Stimulated activated CD4-positive, alpha-beta T cell treated with anti-CD3 and anti-CD28 coated beads, Interleukin-1b, Interleukin-23, amount 100 ng/mL, for 48 hours (primary cell): ENCODE measurements at places on chromosomes 6 and 20.

- DNase-seq = peak; percentile 18
Measured at GRCh38 chr20:31666258-31667042, 28.7 kb downstream of the COX4I2 start.

DNA sequence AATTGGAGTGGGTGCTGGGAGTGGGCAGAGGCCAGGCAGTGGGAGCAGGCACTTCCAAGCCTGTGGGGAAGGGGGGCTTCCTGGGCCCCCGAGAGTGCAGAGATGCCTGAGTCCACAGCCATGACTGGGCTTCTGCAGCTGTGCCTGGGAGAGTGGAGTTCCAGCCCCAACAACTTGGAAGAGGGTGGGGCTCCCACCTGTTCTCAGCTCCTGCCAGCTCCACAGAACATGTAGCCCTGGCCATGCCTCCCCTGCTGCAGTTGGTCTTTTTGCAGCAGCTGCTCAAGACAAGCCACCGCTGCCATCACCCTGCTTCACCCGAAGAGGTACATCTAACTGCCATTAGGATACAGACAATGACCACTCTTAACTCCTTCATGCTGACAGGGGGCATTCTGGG lies 1092.3 kb downstream of the KHDRBS2 start:
- DNase-seq = no peak

DNA sequence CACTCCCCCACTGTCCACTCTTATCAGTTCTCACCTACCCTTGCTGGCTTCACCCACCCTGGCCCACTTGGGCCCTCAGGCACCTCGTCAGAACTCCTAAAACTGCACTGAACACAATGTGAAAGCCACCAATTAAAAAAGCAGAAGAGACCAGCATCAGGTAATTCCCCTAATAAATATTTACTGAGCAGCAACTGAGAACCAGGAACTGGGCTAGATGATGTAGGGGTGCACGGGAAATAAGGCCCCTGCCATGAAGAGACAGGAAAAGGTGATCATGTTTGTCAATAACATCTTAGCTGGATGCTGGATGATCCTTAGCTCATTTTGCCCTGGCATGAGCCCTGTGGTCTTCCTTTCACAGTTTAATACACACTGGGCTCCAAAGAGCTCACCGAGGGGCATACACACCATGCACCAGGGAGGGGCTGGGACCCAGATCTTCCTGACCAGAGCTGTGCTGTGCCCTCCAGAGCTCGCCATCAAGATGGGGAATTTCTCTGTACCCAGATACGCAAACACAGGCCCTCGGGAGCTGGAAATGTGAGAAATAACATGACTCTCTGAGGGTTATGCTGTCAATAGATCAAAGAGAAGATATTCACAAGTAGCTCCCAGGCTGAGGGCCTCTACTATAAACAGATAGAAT lies 113.6 kb upstream of the SLC22A16 start:
- no peak for DNase-seq

DNA sequence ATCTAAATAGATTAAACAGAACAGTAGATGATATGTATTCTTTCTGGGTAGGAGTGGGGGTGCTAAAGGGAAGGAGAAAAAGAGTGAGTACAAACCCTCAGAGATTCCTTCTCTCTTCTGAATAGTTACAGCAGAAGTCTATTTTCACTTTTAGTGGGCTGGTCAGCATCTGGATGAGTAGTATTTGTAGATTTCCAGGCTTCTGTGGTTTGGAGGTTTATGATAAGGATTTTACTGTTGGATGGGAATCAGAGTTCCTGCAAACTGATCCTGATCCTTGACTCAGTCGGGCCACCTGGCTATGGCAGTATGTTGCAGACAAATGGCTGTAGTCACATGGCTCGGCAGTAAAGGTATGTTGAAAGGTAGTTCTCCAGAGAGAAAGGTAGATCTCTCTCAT lies 84.3 kb upstream of the IFNGR1 start:
- DNase-seq = no peak

- no peak for DNase-seq
Measured at GRCh38 chr20:59644371-59644939, 40.1 kb downstream of the PHACTR3 start.

DNA sequence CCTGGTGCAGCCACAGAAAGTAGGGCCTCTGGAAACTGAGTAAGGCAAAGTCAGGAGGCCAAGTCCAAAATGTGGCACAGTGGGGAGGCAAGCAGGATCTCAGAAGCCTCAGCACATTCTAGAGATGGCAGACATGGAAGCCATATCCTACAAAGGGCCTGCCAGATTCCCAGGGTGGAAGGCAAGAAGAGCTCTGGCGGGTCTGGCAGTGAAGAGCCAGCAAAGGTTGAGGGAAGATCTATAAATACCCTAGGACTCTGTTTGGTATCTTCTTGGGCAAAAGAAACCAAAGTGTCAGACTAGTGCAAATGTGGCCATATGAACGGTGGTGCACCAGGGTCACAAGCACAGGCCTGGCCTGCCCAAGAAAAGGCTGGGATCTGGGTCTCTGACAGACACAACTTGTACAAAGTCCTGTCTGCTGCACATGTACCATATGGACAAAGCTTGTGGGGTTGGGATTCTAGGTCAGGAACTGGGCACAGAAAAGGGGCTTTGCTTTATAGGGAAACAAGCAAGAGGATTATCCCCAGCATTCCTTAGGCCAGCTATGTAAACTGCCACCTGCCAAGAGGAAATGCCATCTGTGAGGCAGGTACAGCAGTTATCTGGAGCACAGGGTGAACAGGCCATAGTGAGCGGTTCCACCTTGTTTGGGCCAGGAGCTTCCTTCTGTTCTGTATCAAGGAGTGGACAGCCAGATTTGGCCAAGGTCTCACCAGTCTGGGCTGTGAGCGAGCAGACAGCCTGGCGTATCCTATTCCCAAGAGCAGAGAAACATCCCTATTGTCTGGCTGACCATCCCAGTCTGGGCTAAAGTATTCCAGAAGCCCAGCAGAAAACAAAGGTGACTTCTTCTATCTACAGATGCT lies 36.3 kb upstream of the SLC4A11 start:
- DNase-seq = no peak

- DNase-seq = peak; percentile 81
Measured at GRCh38 chr20:46994341-46994740, 99.7 kb downstream of the EYA2 start.

GRCh38 chr6:4668271-4669179 lies 107.7 kb upstream of the CDYL start:
- DNase-seq = no peak
